ENCODE measurements at places on chromosomes 11 and 22. TPM values are rescaled to one million over a fixed set of nuclear protein-coding genes. Genes with fewer than 3 reads are reported as not detected.

- H3K27ac ChIP-seq, result no peak overlapping the region
- no peak overlapping the region for H3K4me3 ChIP-seq
These were observed 4.4 kb downstream of the TSPO start for GRCh38 chr22:43155789-43156188.

DNA sequence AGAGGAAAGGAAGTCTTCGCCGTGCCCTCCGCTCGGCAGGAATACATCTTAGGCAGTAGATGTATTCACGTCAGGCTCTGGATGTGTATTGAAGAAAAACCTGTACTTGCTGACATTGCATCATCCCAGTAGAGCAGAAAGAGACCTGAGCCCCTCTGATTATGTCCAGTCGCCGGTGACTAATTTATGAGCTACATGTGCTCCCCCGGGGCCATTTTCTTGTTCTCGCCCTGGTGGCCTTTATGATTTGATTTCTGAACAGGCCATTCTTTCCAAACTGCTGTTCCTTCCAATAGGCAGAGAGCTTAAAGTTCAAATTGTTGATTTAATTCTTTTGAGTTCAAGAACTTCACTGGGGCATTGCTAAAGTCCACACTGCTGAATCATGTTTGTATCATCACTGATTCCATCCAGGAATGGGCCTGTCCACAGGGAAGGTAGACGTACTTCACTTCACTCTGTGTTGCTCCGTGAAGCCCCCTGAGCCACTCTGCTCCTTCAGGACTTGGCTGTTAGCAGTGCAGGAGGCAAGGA lies 137.3 kb upstream of the RASSF10 start:
- H3K36me3 ChIP-seq, result no peaks in the 10 kb centered on the region
- no peak overlapping the region for H3K4me3 ChIP-seq
- H3K27ac ChIP-seq, result no peak overlapping the region
- no peaks in the 10 kb centered on the region for H3K4me1 ChIP-seq
- DNase-seq, result no peak

- peaks cover 33% of the 10 kb centered on the region for H3K4me1 ChIP-seq
- H3K4me3 ChIP-seq, result no peak overlapping the region
- H3K27ac ChIP-seq, result no peak overlapping the region
These were observed 36.7 kb upstream of the CLMP start for GRCh38 chr11:123231777-123232176.

- H3K4me3 ChIP-seq, result no peak overlapping the region
- no peak for DNase-seq
- no peak overlapping the region for H3K27ac ChIP-seq
- peaks cover 8% of the 10 kb centered on the region for H3K36me3 ChIP-seq
- H3K4me1 ChIP-seq, result peaks cover 51% of the 10 kb centered on the region
These were observed 84.8 kb downstream of the SLC1A2 start for GRCh38 chr11:35334385-35335090.

DNA sequence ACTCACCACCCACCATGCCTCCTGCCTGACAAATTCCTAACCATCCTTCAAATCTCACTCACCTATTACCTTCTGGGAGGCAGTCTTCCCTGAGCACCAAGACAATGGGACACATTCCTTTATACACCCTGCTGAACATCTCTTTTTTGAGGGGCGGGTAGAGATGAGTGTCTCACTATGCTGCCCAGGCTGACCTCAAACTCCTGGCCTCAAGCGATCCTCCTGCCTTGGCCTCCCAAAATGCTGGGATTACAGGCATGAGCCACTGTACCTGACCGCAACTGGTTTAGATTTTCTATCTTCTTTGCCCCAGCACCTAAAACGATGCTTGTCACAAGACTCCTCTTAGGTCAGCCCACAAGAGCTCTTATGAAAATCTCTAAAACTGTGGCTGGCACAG lies 7.1 kb downstream of the TIMM10 start:
- DNase-seq, result no peak
- H3K27me3 ChIP-seq, result no peaks in the 10 kb centered on the region
- H3K4me3 ChIP-seq, result no peak overlapping the region
- H3K27ac ChIP-seq, result peak overlapping the region; percentile 2
- peaks cover 13% of the 10 kb centered on the region for H3K4me1 ChIP-seq
- H3K36me3 ChIP-seq, result peaks cover 12% of the 10 kb centered on the region

GRCh38 chr11:118434553-118435289 lies 1.6 kb upstream of the KMT2A start:
- peak; percentile 86 for DNase-seq
- H3K27me3 ChIP-seq, result peaks cover 3% of the 10 kb centered on the region
- H3K27ac ChIP-seq, result peak overlapping the region; percentile 92
- H3K4me1 ChIP-seq, result peaks cover 25% of the 10 kb centered on the region

- no peak for DNase-seq
- no peaks in the 10 kb centered on the region for H3K4me1 ChIP-seq
- no peaks in the 10 kb centered on the region for H3K36me3 ChIP-seq
- H3K27ac ChIP-seq, result no peak overlapping the region
These were observed 201.7 kb upstream of the PDGFD start for GRCh38 chr11:104365676-104366075.

DNA sequence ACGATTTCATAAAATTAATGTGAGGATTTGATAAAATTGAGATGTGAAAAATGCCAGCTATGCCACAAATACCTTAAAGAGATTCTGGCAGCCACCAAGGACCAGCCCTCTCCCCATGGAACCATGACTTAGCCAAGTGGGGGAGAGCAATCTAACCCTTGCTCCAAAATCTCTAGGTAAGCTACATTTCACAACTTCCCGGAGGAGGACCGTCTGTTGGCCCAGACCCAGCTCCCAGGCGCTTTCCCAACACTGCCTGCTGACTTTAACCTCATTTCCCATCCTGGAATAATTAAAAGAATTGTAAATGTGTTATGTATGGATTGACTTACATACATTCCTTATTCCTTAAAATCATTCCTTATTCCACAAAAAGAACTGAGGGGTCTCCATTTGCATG lies 47.5 kb upstream of the TENM4 start:
- peaks cover under 1% of the 10 kb centered on the region for H3K27me3 ChIP-seq
- no peaks in the 10 kb centered on the region for H3K36me3 ChIP-seq
- H3K4me1 ChIP-seq, result peaks cover 2% of the 10 kb centered on the region
- DNase-seq, result no peak
- H3K4me3 ChIP-seq, result no peak overlapping the region

DNA sequence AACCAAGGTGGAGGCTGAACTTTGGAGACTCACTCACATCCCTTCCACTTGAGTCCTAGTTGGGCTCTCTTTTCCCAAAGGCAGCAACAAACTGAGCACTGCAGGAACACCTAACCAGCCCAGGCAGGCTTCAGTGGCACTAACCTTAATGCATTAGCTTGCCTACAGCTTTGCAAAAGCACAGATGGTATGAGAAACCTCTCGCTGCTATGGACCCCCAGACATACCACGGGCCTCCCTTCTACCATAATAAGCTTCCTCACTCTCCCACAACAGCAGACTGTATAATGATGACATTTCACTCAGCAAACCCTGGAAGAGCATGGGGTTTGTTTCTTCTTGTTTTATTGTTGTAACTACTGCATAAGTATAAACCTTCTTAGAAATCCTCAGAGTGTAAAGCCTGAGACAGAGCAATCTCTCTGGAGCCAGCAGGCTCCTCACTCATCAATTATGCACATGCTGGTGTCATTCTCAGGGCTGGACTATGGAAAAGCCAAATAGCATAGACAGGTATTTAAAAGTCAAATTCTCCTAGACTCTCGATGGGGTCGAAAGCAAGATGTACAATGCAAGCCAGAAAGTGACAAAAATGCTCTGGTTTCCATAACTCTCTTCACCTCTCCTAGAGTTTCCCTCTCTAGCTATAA lies 167.6 kb downstream of the NXPE2 start:
- H3K27ac ChIP-seq, result no peak overlapping the region
- DNase-seq, result no peak
- peaks cover 2% of the 10 kb centered on the region for H3K27me3 ChIP-seq
- no peak overlapping the region for H3K4me3 ChIP-seq

DNA sequence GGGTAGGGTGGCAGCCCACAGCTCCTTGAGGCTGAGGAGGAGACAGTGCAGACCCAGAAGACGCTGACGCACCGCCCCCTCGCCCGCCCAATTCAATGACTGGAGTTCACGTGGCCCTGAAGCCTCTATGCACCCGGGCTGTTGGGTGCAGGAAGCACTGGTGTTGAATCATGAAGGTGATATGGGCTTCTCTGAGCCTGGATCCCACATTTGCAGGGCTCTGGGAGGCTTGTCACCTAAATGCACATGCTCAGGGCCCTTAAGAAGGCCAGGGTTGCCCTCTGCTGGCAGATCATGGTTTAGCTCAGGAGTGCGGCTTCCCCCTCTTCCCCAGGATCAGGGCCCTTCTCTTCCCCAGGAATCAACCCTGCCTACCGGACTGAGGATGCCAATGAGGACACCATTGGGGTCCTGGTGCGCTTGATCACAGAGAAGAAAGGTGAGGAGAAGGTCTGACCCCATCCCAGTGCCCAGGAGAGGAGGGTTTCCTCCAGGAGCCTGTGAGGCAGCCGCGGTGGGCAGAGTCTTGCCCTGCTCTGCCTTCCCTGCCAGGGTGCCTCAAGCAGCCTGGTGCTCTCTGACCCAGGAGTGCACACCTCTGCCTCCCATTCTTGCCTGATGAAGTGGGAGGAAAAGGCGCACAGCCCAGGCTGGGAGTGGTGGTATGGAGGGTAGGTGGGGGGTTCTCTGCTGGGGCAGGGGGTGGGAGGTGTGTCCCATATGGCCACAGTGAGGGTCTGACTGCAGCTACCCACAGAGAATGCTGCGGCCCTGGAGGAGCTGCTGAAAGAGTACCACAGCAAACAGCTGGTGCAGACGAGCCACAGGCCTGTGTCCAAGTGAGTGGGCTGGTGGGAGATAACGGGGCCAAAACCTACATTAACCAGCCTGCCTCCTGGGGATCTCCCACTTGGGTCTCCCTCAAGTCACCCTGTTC lies 17.5 kb downstream of the RELT start:
- H3K27ac ChIP-seq, result no peak overlapping the region
- H3K27me3 ChIP-seq, result no peaks in the 10 kb centered on the region
- DNase-seq, result peak; percentile 91
- H3K4me1 ChIP-seq, result peaks cover 8% of the 10 kb centered on the region
- H3K36me3 ChIP-seq, result peaks cover 32% of the 10 kb centered on the region

GRCh38 chr11:61855939-61856680 lies 28.0 kb downstream of the FADS2 start:
- no peak for DNase-seq
- H3K27ac ChIP-seq, result no peak overlapping the region
- no peaks in the 10 kb centered on the region for H3K27me3 ChIP-seq
- H3K36me3 ChIP-seq, result peaks cover 47% of the 10 kb centered on the region
- no peak overlapping the region for H3K4me3 ChIP-seq

DNA sequence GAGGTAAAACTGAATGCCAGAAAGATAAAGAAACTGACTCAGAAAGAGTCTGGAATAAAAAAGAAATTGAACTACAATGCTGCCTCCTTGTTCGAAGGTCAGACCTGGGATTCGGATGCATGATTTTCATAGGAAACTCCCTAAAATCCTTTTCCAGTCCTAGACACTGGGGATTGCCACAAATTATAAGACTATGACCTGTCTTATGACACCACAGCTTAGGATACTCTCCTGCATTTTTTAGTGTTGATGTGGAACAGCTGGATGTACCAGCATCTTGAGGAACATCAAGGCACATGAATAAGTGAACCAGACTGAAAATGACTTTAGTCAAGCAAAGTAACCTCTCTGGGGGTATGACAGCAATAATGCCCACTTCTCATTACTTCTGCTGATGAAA lies 9.0 kb downstream of the KIRREL3 start:
- H3K36me3 ChIP-seq, result no peaks in the 10 kb centered on the region
- peaks cover 6% of the 10 kb centered on the region for H3K27me3 ChIP-seq

DNA sequence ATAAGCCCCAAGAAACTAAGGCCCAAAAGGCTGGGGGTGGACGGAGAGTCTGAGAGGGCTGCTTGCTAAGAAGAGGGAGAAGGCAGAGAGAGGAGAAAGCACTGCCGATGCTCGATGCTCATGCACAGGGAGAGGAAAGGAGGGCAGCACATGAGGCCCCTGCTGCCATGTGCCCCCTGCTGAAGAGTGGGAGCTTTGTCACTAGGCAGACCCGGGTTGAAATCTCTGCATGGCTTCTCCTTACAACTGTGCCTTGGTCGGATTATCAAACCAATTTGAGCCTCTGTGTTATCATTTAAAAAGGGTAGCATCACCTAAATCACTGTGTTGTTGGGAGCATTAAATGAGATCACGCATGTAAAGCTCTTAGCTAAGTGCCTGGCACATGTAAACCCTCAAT lies 330.5 kb downstream of the NXPE2 start:
- no peaks in the 10 kb centered on the region for H3K27me3 ChIP-seq
- H3K27ac ChIP-seq, result no peak overlapping the region
- H3K36me3 ChIP-seq, result no peaks in the 10 kb centered on the region
- no peak overlapping the region for H3K4me3 ChIP-seq
- DNase-seq, result no peak

The NPAS4 gene
- not detected for total RNA-seq

The FGF4 gene
- total RNA-seq, result not detected

The OR8A1 gene
- total RNA-seq, result not detected

The HEPN1 gene
- total RNA-seq, result not detected

The IGSF9B gene
- 91.8 TPM for total RNA-seq
